RCC 7860 (cell line): ENCODE measurements at places on chromosomes 11 and 22.
A peak's percentile ranks its signal among the peaks of the same experiment; 100 is the strongest.

DNA sequence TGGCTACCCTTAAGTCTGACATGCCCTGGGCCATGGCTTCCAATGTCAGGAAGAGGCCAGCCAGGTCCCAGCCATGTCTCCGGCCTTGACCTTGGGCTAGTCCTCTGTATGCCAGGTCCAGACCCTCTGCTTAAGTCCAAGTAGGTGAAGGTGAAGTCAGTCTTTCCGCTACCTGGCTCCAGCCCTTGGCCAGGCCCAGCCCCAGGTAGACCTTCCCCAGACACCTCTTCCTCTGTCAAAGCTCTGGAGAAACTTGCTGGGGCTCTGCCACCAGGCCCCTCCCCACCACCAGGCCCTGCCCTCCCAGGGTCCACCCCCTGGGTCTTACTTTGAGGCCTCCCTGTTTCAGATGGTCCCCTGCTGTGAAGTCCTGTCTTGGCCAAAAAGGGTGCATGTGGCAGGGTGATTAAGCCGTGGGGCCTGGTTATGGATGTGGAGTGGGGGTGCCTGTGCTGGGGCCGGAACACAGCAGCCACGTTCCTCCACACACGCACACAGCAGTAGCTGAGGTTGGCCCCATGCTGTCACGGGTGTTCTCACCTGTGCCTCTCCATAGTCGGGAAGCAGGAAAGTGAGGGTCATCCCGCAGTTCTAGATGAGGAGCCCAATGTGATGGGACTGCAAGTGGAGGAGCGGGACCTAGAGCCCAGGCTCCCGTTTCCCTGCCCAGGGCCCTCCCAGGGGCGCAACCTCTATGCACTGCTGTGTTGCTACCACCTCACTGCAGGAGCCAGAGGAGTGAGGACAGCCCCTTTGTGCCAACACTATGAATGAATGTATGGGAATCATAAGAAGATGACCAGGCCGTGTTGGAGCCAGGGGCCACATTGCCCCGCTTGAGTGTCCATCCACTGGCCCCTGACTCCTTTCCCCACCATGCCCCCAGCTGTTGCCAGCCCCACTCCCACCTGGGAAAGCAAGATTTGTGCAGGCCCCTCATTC, 72.2 kb downstream of the LINC01488 start:
- DNase-seq = no peak

DNA sequence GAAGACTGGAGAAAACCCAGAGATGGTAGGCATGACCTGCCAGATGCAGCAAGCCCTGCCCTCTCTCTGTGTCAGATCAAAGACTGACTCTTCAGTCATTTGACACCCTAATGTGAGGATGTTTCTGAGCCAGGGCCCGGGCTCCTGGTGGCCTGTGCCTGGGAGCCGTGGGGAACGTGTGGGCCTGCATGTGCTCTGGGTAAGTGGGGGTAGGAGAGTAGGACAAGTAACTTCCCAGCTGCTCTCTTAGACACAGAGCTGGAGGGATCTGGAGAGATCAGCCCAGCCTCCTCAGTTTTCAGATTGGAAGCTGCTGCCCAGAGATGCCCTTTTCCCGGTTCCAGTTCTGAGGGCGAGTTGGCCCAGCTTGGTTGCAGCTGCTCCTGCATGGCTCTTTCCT, 110.8 kb downstream of the TEAD1 start:
- no peak for DNase-seq

- DNase-seq = no peak
Measured at GRCh38 chr11:12950670-12951069, 58.4 kb upstream of the RASSF10 start.

- no peak for DNase-seq
Measured at GRCh38 chr11:11069841-11070835, 212.3 kb upstream of the ZBED5 start.

GRCh38 chr11:75505916-75506692, 19.6 kb downstream of the GDPD5 start:
- DNase-seq = no peak

DNA sequence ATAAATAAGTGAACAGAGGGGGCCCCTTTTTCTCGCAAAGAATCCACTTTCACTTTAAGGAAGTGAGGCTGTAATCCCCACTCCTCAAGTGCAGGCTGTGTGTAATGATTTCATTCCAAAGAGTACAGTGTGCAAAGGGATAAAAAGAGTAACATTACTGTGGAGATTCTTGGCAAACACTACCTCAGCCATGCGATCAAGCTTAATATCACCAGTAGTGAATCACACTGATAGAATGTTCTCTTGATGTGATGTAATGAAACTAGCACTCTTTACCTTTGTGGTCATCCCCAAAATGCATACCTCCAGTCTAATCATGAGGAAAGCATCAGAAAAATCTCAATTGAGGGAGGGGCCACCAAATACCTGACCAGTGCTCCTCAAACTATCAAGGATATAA, 246.1 kb upstream of the CHORDC1 start:
- peak; percentile 83 for DNase-seq

DNA sequence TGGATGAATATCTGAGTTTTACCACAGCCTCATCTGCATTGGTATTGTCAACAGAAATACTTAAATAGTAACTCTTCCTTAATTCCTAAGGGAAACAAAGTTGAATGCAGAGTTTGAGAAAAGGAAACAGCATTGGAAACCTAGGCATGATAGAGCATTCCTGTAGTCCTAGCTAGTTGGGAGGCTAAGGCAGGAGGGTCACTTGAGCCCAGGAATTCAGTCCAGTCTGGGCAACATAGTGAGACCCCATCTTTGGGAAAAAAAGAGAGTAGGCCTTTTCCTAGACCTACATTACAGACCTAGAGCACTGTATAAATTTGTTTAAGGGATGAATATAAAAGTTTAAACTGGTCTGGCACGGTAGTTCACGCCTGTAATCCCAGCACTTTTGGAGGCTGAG, 13.4 kb downstream of the PAFAH1B2 start:
- DNase-seq = no peak

- no peak for DNase-seq
Measured at GRCh38 chr22:39475337-39475736, 18.5 kb downstream of the MGAT3 start.
